Activated CD4-positive, alpha-beta T cell treated with anti-CD3 and anti-CD28 coated beads for 48 hours (primary cell): ENCODE measurements at places on chromosomes 2 and 18.
A peak's percentile ranks its signal among the peaks of the same experiment; 100 is the strongest.

- no peak for DNase-seq
Observed at GRCh38 chr2:78423631-78424030, 601.9 kb upstream of the REG3G start.

DNA sequence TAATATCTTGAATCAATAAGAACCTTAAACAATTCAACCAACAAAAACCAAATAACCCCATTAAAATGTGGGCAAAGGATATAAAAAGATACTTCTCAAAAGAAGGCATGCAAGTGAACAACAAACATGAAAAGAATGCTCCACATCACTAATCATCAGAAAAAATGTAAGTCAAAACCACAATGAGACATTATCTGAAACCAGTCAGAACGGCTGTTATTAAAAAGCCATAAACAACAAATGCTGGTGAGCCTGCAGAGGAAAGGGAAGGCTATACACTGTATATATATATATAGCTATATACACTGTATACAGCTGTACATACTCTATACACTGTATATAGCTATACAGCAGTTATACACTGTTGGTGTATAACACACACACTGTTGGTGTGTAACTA lies 47.8 kb upstream of the GALNT13 start:
- no peak for DNase-seq

DNA sequence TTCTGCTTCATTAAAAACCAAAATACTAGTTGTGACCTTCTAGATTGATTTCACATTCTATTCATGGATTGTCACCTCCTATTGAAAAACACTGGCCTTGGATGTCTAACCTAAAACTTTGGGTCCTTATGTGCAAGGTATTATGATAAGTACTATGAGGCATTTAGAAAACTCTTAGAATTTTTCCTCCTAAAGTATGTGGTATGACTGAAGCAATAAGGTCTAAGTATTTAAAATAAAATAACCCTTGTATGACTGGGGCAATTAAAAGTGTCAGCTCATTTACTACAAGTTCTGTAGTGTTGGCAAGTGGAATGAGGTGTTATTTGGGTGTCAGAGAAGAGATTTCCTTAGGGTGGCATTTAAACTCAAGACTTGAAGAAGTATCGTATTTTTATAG lies 15.1 kb downstream of the KCMF1 start:
- no peak for DNase-seq

GRCh38 chr2:8115966-8116365 lies 565.9 kb upstream of the ID2 start:
- DNase-seq: no peak

DNA sequence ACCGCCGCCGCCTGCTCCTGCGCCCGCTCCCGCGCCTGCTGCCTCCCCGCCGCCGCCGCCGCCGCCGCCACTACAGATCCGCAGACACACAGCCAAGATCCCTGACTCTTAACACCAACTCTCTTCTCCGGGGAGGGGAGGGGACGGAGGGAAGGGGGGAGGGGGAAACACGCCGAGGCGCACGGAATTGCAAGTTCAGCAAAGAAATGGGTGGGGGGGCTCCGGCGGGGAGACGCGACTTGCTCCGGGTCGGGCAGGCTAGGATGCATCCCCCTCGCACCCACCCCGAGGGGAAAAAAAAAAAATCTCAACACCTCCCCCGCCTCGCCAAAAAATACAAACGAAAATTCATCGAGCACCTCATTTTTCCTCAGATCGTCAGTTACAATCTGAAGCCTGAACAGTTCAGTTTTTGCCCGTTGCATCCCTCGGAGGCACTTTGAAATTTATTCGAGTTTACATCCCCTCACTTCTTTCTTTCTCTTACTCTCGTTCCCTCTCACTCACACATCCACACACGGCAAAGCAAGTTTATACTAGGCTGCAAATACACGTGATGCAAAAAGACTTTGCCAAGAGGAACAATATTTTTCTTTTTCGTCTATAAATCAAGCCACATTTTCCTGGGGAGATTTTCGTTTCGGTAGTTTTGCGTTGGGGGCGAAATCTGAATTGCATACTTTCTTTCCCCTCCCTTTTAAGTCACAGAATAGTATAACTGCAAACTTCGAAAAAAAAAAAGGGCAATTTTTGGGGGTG lies at the start of gene TCF4:
Gene TCF4 (minus strand): TSS at position 82 of the 759 bp plus-strand sequence. CDS start 1,076 bp downstream, outside the sequence.
- peak; percentile 29 for DNase-seq

- DNase-seq: no peak
Observed at GRCh38 chr2:120754067-120754960, 18.6 kb downstream of the GLI2 start.

DNA sequence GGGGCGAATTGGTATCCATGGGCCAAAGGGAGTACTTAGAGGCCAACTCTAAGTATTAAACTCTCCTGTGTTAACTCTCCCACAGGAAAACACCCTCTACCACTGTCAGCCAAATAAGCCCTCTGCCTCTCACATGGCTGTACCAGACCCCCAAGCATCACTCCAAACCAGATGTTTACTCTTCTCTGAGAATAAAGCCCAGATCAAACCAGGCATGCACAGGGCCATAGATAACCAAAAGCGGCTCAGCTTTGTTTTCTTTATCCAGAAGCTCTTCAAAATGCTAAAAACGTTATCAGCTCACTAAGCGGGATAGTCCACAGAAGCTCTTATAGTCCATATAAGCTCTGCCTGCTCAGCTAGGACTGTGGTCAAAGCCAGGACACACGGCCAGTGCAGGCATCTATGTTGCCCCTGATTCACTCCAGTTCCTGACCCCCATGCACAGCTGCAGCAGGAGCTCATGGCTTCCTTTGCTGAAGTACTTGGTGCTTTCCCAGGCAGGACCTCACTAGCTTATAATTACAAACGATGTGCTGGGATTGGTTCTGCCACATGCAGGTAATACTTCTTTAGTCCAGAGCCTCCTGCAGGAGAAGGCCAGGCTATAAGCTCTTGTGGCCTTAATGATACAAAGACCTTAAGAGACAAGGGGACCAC lies 21.0 kb upstream of the SEMA4C start:
- DNase-seq: no peak

DNA sequence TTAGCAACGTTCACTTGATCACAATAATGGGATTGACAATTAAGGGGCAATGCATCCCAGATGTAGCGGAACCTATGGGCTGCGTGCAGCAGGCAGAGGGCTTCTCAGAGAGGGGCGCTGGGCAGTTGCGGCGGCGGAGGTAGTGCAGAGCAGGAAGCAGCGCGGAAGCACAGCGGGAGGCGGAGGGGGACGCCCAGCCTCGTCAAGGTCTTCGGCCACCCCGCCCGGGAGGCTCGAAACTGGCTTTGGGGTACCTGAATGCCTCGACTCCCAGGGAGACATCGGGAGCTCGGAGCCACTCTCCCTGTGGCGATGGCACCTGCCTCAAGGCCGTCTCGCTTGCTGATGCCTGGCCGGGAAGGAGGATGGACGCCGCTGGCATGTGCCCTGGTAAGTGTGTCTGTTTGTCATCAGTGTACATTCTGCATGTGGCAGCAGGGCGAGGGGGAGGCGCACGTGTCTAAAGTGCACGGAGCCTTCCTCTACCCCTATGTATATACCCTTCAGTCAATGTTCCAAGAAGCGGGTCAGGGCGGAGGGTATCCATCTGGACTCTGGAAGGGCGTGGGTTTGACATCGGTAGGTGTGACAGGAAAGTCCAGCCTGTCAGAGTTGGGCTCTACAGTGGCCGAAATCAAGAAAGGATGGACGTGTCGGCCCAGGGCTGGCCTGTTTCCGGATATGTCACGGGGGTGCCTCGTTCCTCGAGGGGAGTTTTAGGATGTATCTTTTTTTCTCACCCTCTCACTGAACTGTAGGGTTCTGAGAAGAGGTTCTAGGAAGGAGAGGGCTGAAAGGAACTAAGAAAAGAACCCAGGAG lies 7.5 kb upstream of the SP9 start:
- DNase-seq: peak; percentile 37

GRCh38 chr2:151475071-151475470 lies 65.4 kb downstream of the RIF1 start:
- no peak for DNase-seq

DNA sequence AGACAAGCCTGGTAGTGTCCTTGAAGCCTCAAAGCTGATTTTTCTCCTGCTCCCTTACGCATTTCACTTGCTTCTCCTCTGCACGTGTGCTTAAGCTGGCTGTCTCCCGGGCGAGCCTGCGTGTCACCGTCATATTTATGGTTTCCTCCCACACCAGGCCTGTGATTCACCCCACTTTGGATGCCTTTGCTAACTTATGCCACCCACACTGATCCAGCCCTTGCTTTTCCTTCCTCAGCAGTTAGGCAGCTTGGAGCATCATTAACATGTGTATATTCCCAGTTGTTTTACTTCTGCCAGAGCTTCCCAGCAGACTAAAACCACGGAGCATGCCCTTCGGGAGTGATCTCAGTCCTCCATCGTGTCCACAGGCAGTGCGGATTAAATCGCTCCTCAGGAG lies 2.2 kb downstream of the ST3GAL5 start:
- peak; percentile 81 for DNase-seq

- no peak for DNase-seq
Observed at GRCh38 chr2:150937030-150937429, 324.6 kb downstream of the RBM43 start.

DNA sequence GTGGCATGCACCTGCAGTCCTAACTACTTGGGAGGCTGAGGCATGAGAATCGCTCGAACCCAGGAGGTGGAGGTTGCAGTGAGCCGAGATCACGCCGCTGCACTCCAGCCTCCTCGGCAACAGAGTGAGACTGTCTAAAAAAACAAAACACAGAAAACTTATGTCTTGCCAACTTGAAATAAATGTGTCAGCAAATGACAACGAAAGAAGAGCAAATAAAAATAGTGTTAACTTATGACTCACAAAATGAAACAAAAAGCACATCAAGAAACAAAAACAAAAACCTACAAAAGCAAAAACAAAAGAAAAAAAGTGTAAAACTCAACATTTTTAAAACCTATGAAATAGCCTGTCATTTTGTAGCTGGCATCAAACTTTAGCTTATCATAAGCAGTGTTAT lies 65.2 kb downstream of the KCNH7 start:
- no peak for DNase-seq

- DNase-seq: peak; percentile 56
Observed at GRCh38 chr2:159797543-159798375, at the start of gene CD302. CD302 (minus strand) TSS chr2:159798208; CDS start chr2:159798198, 10 bp downstream.

- peak; percentile 72 for DNase-seq
Observed at GRCh38 chr18:77062518-77063003, 70.0 kb downstream of the MBP start.

- no peak for DNase-seq
Observed at GRCh38 chr2:233244818-233245217, 6.7 kb upstream of the ATG16L1 start.

GRCh38 chr2:168525716-168526446 lies 69.8 kb downstream of the CERS6 start:
- no peak for DNase-seq

DNA sequence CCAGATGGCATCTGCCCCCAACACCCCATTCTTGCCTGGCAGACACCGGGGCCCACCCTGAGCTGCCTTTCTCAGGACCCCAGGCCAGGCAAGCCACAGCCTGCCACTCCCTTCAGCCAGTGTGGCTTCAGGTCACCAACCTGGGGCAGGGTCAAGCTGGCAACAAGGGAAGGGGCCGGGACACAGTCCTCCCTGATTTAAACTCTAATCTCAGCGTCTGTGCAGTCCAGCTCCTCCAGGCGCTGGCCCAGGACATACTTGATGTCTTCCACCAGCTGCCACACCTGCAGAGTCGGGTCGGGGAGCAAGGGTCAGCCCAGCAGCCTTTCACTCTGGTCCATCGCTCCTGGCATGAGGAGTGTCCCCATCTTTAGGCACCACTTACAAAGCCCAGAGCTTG lies 29.0 kb upstream of the ALPP start:
- DNase-seq: no peak

- DNase-seq: no peak
Observed at GRCh38 chr2:47303341-47304148, 99.4 kb upstream of the MSH2 start.

DNA sequence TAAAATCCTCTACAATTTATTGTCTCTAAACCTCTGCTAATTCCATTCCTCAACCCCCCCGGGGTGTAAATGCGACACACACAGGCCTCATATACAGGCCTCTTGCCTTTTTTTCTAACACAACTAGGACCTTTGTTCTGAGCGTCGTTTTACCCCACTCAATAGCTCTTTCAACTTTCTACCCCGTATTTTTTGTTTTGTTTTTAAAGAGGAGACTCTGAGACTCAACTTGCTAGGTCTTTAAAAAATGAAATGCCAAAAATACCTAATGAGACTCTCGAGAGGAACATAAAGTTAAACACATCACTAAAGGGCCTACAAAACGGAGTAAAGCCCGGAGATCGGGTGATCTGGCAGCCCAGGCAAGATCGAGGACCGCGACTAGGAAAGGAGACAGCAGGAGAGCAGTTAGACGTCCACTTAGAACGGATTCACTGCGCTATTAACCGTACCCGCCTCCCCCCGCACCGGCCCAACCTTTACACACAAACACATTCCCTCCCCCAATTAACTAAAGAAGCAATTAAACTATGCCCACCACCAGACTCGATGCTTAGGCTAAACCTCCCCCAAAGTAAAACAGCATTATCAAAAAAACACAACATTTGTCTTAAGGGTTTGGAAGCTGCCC lies 1.7 kb downstream of the TRIP12 start:
- DNase-seq: peak; percentile 30

- no peak for DNase-seq
Observed at GRCh38 chr2:118222672-118223421, 134.6 kb downstream of the INSIG2 start.

- no peak for DNase-seq
Observed at GRCh38 chr2:23377771-23378170, 7.2 kb upstream of the KLHL29 start.

GRCh38 chr18:45849529-45849928 lies 24.1 kb downstream of the SIGLEC15 start:
- DNase-seq: no peak

- DNase-seq: no peak
Observed at GRCh38 chr2:101782427-101782792, 84.9 kb downstream of the MAP4K4 start.

DNA sequence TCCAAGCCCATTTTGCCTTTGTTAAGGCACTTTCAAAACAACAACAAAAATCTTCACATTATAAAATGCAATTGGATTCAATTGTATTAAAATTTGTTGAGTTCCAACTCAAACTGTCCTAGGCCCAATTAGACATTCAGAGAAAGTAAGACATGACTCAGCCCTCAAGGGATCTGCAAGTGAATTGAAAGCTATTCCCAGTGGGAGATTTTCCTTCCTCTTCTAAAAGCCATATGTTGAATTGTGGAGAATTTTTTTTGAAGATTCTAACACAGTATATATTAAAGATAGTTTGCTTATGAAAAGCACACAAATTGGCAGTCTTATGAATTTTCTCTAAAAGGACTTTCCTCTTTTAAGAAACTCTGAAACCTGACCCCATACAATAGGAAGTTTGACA lies 268.0 kb upstream of the PARD3B start:
- no peak for DNase-seq

- DNase-seq: no peak
Observed at GRCh38 chr2:151644580-151644979, 89.7 kb downstream of the NEB start.

DNA sequence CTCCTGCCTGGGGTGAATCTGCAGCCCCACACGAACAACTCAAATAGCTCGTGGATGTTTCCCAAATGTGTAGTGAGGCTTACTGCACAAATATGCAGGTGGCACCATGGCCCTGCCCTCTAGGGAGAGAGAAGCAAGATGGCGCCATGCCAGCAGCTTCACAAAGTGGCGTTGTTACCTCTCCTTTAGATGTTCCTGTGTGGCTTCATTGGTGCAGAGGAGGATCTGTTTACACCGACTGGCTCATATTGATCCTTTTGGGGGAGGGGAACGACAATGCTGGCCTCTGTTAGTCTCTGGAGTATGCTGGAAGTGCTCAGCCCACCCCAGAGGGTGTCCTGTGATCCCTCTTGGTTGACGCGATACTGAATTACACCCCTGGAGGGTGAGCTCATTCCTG lies 99.5 kb upstream of the GATA6 start:
- DNase-seq: no peak

- no peak for DNase-seq
Observed at GRCh38 chr2:189834059-189834458, 49.8 kb downstream of the PMS1 start.
